ENCODE measurements at places on chromosomes 6 and 20.

GRCh38 chr6:41375598-41376151, 40.3 kb downstream of the NCR2 start:
- no peak for DNase-seq

DNA sequence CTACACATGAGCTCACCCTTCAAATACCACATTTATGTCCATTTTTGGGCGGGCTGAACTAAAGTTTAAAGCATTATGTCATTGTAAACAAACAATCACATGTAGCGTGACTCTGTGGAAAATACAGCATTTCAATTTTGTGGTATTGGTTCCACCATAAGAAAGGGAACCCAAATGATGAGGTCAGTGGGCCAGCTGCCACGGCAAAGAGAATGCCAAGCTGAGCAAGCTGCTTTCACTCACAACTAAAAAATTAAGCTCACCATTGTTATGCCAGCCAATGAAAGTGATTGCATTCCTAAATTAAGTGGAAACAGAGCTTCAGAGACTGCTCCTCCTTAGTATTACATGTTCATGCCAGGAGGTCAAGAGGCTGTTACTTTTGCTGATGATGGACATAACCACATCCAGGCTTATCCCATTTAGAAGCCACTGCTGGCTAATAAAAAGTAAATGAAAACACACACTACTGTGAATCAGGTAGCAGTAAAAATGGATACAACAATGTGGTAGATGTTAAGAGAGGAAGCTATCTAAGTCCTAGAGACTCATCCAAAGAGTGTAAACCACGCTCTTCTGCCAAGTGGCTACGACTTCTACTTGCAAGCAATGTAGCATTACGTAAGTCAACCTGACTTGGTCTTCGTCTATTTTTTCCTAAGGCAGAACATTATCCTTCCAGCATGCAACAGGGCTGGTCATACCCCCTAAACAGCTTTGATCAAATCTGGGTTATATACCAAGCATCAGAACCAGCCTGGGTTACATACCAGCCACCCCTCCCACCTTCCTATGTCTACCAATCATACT, 164.8 kb downstream of the BACH2 start:
- DNase-seq, result no peak

DNA sequence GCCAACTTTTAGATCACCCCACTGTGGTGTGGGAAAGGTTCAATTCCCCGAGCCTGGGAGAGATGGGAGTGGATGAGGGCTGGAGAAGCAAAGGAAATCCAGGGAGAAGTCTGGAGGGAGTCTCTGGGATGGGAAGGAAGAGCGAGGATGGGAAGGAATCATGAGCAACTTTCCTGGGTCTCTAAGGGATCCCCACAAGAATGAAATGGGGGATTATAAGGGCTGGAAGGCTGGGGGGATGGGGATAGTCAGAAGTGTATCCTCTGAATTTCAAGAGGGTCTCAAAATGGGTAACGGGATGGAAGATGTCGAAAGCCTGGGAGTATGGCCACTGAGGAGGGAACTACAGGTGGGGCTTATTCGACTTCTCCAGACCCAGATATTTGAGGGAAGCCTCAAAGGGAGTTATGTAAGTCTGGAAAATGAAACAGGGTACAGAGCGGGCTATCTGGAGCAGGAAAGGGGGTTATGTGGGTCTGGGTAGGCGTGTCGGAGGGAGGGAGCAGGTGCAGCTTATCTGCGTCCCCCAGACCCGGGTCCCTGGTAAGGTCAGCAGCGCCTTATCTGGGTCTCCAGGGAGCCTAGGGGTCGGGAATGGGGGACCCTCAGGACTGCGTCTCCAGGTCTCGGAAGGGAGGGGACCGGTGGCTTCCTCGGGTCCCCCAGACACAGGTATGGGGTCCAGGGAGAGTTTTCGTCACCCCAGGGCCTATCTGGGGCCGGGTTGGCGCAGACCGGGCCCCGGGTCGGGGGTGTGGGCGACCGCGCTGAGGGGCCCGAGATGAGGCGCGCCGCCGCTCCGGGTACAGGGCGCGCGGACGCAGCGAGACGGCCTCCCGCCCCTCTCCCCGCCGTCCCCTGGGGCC, 550 bp downstream of the PLAGL2 start:
- DNase-seq, result no peak

DNA sequence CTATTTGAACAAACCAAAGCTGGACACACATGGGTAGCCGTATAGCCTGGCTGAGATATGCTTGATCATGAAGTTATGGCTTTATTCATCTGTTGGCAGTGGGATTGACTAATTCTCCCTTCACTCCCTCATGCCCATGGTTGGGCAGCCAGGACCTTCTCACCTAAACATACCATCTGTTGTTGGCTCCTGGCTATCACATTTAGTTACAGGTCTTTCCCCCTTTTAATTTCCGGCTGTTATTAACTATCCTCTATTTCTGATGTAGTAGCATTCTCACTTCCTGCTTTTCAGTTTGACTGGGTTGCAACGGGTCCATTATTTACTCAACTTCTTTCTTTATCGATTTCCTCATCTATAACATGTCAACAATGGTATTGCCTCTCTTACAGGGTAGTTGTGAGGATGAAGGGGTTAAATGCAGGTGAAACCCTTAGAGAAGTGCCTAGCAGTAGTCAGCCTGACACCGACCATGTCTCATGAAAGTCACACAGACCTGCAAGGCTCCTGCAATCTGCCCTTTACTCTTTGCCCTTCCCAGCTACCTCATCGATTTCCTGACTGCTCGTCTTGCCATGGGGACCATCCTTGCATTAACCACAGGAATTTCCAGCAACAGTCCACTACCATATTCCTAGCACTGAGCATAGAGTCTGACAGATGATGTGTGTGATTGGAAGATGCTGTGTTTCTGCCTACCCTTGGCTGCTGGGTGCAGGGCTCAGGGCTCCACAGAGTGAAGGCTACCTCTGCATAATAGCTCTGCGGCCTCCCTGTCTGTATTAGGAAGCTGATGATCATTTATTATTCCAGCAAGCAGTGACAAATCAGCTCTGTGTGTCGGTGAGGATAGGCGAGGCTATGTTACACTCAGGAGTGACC, 42.2 kb downstream of the PPP1R14C start:
- DNase-seq, result no peak

GRCh38 chr6:10662207-10662606, 32.2 kb downstream of the C6orf52 start:
- no peak for DNase-seq

DNA sequence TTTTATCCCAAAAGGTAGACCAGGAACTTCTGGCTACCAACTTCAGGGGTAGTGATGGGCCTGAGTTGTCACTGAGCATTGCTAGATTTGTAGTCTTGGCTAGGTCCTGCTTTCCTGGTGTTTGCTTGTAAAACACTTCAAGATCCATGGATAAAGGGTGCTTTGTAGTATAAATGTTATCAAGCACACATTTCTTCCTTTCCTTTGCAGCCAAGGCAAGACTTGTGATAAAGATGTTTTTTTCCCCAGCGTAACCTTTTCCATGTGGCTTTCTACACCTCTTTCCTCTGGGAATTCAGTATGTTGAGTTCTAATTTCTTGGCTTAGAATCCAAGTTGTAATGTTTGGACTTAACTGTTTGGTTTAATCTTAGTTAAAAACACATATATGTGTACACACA, 122.8 kb upstream of the CLDN20 start:
- no peak for DNase-seq

DNA sequence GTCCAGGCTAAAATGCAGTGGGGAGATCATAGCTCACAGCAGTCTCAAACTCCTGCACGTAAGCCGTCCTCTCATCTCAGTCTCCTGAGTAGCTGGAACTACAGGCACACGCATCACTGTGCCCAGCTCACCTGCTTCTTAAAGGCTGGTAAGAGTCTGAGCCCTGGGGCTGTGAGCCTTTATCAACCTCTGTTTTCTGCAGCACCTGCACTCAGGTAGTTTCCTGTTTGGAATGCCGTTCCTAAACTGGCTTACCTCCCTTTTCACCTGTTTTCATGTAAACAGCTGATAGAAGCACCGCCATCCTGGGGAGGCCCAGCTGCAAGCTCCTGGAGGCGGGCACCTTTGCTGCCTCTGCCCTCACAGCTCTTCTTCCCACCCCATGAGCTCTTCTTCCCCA, 45.4 kb downstream of the SLC24A3 start:
- DNase-seq, result no peak

DNA sequence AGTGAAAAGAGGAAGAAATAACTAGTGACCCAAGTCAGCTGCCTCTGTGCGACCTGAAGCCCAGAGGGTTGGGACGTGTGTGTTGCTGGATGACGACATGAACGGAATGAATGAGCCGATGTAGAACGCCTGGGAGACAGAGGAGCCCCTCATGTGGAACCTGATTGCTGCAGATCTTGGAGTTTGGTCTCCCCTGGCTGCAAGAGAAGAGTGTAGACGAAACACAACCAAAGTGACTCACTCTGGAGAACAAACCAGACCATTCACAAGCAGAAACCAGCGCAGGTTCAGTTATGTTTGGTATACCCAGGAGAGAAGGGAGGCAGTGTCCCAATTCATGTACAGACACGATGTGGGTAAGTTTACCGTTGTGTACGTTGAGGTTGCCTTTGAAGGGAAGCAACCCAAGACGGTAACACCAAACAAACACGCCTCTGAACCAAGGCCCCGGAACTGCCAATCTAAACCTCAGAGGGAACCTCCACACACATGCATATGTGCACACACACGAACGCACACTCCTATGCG, 265.9 kb downstream of the BMP7 start:
- no peak for DNase-seq

- no peak for DNase-seq
Measured at GRCh38 chr20:53833333-53834061, 236.9 kb downstream of the BCAS1 start.

DNA sequence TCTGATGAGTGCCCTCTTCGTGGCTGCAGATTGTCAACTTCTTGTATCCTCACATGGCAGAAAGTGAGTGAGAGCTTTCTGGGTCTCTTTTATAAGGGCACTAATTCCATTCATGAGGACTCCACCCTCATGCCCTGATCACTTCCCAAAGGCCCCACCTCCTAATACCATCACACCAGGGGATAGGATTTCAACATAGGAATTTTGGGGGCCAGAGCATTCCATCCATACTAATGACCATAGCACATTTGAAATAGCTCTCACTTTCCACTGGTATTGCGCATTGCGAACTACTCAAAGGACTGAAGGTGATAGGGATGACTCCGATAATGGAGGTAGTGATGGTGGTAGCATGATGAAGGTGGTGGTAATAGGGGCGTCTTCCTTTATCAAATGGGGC, 324.3 kb downstream of the PRL start:
- DNase-seq, result no peak

DNA sequence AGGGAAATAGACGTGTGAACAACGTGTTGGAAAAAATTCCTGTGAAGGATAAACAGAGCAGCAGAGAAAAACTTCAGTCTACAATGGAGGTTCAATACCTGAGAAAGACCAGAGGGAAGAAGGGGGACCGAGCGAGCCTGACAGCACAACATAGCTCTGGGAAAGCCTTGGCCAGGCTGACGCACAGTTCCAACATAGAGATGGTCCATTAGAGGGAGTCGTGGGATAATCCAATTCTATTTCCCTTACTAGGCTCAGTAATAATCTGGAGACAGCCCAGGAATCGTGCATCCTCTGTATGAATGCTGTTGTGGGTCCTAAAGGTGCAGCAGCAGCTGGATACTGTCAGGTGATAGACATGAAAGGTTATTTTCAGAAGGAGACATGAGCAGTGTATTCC, 370.8 kb upstream of the BTBD3 start:
- no peak for DNase-seq

- no peak for DNase-seq
Measured at GRCh38 chr6:24752917-24753492, 21.7 kb upstream of the GMNN start.

- DNase-seq, result no peak
Measured at GRCh38 chr6:27209659-27210269, 37.7 kb upstream of the PRSS16 start.

DNA sequence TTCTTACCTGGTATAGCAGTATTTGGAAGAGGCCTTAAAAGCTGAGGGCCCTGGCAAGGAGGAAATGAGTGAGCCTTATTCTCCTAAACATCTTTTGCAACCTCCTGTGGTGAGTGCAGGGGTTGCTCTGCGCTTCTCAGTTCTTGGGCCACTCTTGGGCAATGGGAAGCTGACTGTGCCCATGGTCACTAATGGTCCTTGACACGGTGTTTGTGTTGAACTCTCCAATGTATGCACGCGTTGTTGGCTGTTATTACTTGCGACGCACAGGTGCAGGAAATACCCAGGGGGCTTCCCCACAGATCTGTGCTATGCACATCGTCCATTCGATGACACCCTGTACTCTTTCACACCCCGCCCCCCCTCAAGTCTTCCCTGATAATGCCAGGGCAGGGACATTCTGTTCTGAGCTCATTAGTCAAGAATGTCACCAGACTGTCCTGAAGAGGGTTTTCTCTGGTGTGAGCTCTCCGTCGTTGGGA, 79.7 kb downstream of the EDN1 start:
- no peak for DNase-seq

- DNase-seq, result no peak
Measured at GRCh38 chr20:42067596-42067995, 449.4 kb upstream of the CHD6 start.

GRCh38 chr20:58459058-58459750, 56.0 kb downstream of the APCDD1L start:
- no peak for DNase-seq

DNA sequence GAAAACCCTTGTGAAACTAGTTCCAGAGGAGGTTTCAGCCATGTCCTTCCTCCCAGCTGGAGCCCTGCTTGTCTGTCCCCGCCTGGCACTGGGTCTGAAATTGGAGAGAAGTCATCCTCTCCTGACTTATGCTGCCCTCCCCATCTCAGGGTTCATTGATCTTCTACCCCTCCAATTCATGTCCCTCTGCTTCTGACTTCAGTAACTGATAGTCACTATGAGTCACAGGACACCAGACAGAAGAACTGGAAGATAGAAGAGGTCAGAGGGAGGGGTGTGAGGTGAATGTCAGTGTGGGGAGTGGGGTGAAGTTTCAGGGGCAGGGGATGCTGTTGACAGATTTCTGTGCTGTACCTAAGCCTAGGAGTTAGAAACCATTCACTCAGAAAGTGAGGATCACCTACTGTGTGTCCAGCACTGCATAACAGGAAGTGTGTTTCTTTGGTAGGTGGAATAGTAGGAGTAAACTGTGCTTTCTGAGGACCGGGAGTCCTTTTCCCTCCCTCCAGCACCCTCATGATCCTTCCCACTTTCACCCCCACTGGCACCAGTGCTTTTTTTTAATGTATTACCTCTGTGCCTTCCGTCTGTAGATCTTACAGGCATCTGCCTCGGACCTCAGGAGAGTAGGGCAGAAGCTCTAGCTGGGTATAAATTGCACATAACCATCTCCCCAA, 627 bp upstream of the RPP21 start:
- DNase-seq, result no peak

- no peak for DNase-seq
Measured at GRCh38 chr20:62805155-62805710, 598 bp downstream of the OGFR start.

DNA sequence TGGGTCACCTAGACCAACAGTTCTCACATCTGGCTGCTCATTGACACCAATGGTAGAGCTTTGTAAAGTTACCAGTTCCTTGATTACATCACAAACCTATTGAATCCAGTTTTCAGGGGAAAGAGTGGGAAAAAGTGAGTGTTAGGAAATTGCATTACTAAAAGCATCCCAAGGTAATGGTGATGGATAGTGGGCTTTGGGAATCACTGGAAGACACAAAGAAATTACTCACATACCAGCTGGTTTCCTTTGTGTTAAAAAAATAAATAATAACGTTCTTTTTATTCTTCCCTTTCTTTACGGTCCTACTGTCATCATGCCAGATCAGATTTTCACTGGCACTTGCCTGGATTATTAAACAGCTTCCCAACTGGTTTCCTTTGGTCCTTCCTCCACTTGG, 370.7 kb downstream of the RFPL4B start:
- DNase-seq, result no peak
